ENCODE measurements at places on chromosomes 3 and 15.

DNA sequence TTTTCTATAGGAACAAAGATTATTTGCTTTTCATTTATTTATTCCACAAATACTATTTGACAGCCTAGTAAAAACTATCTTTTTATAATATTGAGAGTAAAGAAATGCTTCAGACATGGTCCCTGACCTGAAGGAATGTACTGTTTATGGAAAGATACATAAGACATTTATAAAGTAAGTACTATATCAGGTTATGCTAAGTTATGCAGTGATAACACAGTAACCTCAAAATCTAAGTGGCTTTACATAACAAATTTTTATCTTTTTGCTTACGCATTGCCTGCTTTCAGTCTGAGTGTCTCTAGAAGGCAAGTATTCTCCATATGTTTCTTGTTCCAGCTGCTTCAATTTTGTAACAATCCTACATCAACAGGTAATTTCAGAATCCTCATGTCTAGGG is 694.0 kb downstream of the SQOR start:
- no peak for DNase-seq

DNA sequence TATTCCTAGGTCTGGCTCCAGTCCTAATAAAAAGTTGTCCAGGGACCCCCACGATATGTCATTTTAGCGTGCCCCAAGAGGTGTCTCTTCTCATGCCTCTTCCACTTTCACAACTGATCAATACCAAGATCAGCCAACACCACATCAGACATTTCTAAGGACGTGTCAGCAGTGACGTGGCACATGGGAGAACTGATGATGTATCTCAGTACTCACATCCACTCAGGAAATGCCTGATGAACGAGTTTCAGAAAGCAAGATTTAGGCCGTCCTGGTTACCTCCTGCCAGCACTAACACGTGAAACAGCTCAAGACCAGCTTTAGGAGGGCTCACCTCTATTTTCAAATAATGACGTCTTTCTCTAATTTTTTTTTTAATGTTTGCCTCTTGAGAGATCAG is 19.6 kb downstream of the VGLL4 start:
- DNase-seq = no peak

GRCh38 chr15:84009616-84010015 is 226.0 kb upstream of the GOLGA6L4 start:
- no peak for DNase-seq

GRCh38 chr3:46271209-46271745 is 29.0 kb downstream of the CCR3 start:
- DNase-seq = no peak

- DNase-seq = no peak
These were observed 49.7 kb downstream of the GNB4 start for GRCh38 chr3:179401561-179401960.

DNA sequence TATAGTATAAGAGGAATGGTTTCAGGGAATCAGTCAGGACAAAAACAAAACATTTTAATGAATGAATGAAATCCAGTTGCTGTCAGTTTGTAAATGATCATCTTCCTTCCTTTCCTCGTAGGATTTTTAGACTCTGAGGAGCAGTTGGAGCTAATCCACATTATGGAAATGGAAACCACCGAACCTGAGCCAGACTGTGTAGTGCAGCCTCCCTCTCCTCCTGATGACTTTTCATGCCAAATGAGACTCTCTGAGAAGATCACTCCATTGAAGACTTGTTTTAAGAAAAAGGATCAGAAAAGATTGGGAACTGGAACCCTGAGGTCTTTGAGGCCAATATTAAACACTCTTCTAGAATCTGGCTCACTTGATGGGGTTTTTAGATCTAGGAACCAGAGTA is 3.1 kb downstream of the TIPARP start:
- DNase-seq = no peak

GRCh38 chr15:73700041-73700842 is 16.1 kb downstream of the CD276 start:
- DNase-seq = peak; percentile 65

GRCh38 chr3:66475386-66476020 is 25.3 kb downstream of the LRIG1 start:
- peak; percentile 68 for DNase-seq

DNA sequence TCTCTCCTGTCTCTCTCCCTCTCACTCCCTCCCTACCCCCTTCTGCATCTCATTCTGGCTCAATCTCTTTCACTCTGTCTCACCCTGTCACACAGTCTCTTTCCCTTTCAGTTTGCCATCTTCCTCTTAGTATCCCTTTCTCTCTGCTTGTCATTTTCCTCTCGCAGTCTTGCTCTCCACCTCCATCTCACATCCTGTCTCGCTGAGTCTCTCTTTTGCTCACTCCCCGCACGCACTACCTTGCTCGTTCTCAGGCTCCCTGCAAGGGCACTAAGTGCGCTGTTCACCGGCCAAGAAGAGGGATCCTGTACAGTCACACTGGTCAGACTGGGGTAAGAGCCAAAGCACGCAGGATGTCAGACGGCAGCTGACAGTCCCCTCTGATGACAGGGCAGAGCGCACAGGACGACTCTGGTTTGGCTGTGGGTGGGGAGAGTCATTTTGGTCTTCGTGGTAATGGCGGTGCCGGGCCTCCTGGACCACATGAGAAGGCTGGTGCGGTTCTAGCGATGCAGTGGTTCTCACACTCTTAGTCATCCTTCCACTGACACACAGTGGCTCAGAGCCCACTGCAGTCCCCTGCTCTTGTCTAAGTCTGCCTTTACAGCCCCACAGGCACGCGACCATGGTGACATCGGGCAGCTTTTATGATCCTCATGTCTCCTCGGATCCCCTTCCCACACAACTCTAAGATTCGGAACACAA is 356.8 kb downstream of the FOXP1 start:
- no peak for DNase-seq

GRCh38 chr15:50854601-50855490 is 53.6 kb upstream of the AP4E1 start:
- peak; percentile 18 for DNase-seq

DNA sequence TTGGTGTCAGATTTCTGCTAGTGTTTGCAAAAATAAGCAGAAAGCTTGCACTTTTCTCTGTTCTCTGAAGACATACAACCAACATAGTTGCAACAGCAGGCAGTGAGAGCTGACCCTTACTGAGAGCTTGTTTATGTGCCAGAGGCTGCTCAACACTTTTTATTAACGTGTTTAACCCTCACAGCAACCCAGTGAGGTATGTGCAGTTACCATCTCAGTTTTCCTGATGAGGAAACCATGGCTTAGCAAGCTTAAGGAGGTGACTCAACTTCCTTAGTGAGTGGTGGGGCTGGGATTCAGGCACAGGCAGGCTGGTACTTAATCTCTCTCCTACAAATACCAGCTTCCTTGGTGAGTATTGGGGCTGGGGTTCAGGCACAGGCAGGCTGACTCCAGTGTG is 158.1 kb upstream of the CTDSPL start:
- no peak for DNase-seq

DNA sequence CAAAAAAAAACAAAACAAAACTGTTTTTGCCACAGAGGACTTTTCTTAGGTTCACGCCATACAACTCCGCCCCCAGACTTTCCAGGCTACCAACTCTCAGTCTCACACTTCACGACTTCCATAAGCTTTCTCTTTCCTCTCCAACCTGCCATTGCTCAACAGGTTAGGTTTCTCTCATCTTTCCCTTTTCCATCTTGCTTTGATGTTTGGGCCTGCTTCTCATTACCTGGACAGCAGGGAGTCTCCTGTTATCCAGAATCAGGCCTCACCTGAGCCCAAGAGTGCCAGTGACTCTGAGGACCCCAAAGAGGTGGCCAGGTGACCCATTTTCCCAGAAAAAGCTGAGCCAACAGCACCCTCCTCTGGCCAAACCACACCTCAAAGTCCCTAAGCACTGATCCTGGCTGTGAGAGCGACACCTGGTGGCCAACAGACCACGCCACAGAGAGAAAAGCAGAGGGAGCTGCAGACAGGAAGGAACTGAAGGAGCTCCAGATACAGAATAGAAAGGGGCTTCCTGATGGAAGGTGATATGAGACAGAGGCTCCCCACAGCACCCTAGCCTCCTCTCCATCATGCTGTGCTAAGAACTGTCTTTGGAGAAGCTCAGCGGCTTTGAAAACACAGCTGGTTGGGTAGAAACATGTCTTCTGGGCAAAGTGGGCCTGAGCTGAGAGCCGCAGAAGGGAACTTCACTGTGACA is 4.0 kb downstream of the CCDC51 start:
- DNase-seq = peak; percentile 81

DNA sequence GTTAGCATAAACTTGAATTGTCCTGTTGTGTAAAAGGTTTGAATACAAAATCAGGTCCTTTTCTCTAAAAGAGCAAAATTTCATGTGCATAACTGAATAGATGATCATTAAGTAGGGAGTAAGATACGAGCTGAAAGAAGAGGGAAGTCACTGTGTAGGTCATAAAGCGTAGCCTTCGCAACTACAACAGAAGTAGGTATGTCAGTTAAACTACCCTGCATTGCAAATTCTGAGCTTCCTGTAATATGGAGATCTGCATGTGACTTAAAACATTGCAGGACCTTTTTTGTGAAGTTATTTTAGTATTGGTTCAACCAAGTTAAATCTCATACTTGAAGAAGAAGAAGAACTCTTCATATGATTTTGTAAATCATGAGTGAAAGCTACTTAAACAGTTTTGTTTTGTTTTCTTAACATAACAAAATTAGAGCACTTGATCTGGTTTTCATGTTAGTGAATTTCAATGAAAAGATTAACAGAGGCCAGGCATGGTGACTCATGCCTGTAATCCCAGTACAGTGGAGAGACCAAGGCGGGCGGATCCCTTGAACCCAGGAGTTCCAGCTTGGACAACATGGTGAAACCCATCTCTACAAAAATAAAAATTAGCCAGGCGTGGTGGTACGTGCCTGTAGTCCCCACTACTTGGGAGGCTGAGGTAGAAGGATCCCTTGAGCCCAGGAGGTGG is 26.4 kb downstream of the ARMC8 start:
- DNase-seq = no peak

GRCh38 chr3:52845157-52845556 is 10.3 kb upstream of the MUSTN1 start:
- DNase-seq = peak; percentile 83

DNA sequence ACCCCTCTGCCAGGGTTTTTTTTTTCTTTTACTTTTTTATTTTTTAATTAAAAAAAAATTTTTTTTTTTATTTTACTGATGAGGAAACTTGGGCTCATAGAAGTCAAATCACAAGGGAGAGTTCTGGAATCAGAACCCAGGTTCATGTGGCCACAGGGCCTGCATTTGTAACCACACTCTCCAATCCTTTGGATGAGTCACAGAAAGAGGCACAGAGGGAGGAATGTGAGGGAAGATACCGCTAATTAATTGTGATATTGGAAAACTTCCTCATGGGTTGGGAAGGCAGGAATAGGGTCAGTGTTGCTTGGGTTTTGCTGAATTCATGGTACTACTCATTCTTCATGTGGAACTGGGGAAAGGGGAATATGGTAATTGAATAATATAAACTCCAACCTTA is 132.9 kb upstream of the SLC6A11 start:
- no peak for DNase-seq

- DNase-seq = no peak
These were observed 1056.8 kb downstream of the ROBO2 start for GRCh38 chr3:78096488-78097255.

DNA sequence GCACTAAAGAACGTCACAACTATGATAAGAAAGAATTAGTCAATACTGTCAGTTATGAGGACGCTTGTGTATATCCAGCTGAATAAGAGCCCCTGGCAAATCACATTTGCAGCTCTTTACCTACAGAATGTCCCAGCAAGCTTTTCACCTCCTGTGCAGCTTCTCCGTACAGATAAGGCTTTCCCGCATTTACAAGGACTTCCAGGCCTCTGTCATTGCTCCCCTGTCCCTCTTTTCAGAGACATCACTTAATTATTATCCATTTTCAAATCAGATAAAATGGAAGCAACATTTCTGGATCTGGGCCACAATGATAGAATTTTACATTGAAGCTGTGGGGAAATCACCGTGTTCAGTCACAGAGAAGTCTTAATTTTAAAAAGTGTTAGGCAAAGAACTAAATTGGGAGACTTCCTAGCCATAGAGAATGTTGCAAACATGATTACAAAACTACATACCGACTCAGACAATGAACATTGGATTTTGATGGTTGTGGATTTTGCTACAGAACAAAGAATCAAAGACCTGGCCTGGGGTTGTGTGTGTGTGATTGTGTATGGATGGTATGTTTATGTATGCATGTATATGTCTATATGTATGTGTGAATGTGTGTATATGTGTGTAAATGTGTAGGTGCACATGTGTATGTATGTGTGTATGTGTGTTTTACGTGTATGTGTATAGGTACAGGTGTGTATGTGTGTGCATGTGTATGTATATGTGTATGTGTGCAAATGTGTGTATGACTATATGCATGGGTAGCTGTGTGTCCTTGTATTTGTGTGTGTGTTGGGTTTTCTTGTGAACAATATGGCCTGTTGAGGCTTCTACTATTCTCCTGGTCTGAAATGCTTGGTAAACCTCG is 41.5 kb downstream of the MGLL start:
- DNase-seq = no peak

- DNase-seq = no peak
These were observed 293.3 kb upstream of the TPM1 start for GRCh38 chr15:62749036-62749815.

- DNase-seq = no peak
These were observed 53.7 kb upstream of the ATP11B start for GRCh38 chr3:182739619-182740018.

DNA sequence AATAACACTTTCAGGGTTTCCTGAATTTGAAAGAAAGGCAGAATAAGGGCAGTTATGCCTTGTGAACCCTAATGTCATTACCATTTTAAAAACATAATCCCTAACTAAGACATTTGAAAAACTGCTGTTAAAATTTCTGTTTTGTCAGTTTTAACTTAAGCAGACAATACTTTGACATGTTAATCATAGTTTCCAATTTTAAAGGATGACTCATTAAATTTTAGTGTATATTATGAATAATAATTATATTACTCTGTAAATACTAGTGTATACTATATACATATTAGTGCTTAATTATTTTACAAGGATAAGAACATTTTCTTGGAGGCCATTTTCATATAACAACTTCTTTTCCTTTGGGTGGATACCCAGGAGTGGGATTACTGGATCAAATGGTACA is 553.1 kb upstream of the BCHE start:
- no peak for DNase-seq

GRCh38 chr3:108713816-108714215 is 43.4 kb downstream of the RETNLB start:
- no peak for DNase-seq

DNA sequence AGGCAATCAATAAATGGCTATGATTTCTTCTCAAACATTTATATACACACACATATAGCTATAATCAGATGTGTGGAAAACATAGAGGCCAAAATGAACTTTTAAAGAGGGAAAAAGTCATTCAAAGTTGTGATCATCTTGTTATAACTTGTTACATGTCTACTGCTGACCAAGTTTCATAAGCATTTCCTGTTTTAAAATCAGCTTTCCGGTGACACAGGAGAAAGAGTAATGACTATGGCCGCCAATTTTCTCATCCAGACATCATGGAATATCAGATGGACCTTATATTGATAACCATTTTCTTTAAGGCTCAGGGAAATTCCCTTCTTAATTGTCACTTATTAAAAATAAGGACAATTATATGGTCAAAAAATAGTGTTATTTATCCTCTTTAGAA is 71.7 kb upstream of the AGTR1 start:
- DNase-seq = no peak

- DNase-seq = no peak
These were observed 13.9 kb downstream of the ITGB5 start for GRCh38 chr3:124873226-124873625.
